Stimulated activated CD8-positive, alpha-beta memory T cell treated with anti-CD3 and anti-CD28 coated beads, Interleukin-4, amount 100 ng/mL, for 48 hours (primary cell): ENCODE measurements at places on chromosomes 1 and 21.

DNA sequence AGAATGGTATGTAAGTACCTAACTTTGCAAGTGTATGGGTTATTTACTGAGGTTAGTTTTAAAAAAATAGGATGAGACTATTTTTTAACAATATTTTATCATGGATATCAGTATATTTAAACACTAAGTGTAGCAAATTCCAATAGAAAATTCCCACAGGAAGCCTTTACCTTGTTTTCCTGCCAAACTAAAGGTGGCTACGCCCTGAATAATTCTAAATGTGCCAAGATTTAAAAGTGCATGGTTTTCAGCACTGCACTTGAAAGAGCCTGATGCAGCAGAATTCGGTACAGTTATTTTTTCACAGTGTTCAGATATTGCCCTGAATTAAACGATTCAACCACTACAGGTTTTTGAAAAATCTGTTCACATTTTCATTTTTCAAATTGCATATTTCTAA, 1622.8 kb upstream of the B3GALT2 start:
- DNase-seq, result no peak

GRCh38 chr1:24713736-24714135, 31.5 kb upstream of the CLIC4 start:
- DNase-seq, result no peak

- no peak for DNase-seq
Measured at GRCh38 chr1:27865821-27866220, 6.5 kb upstream of the THEMIS2 start.

DNA sequence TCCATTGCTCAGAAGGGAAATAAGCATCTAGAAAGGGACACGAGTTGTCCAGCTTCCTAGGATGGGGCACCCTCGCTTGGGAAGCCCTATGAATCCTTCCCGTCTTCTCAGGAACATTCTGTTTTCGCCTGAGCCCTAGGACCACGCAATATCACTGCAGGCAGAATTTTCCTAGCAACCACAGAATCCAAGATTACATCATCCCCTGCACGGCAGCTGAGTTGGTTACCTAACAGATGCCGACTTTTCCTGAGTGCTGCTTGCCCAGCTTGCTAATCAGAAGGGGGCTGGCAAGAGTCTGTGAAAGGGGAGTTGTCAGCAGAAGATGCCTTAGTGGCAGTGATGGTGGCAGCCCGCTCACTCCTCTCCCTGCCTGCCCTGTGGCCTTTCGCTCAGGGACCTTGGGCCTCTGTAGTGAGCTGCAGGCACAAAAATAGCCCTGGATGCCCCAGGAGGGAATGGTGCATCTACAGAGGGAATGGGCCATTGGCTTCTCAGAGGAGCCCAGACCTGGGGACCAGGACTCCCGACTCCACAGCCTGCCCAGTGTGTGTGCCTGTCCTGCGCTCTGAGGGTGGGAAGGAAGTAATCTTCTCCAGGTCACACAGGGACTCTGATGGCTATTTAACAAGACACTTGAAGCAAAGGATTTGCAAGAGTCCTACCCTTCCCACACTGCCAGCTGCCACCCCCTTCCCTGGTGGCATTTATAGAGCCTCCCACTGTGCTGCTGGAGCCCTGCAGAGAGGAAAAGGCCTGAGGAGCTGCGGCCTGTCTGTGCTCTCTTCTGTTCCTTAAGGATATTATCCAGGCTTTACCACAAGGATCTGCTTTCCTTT, 28.9 kb upstream of the CLSTN1 start:
- DNase-seq, result no peak

DNA sequence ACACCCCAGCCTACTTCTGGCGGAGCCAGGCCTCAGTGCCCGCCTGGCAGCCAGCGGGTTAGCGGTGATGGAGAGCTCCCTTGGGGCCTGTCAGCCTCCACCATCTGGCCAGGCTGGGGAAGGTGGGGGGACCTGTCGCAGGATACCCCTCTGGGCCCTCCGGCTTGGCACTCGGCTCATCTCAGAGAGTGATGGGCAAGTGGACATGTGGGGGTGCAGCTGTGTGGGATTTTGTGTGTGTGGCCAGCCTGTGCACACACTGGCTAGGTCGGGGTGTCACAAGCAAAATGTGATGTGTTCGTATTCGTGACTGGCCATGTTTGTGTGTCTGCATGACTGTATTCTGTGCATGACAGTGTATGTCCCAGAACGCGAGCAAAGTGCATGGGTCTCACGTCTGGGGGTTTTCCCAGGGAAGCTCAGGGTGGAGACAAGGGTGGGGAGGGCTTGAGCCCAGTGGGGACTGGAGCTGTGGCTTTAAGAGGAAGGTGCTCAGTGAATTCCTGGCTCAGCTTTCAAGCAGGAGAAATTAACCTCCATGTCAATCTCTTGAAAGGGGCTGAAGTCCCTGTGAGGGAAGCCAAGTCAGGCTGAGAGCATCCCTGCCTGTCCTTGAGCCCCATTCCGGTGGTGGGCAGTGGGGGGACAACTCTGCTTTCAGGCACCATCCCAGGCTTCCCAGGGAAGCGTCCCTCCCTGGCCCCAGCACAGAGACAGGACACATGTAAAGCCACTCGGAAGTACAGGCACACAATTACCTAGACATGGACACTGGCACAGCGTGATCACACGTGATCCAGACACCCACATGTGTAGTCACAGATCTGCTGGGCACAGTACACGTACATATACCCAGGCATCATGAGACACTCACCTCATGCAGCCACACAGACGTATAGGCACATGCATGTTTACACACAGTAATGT, 21.1 kb upstream of the ADGRB2 start:
- DNase-seq, result no peak

- no peak for DNase-seq
Measured at GRCh38 chr1:108117945-108118902, 81.9 kb downstream of the SLC25A24 start.

DNA sequence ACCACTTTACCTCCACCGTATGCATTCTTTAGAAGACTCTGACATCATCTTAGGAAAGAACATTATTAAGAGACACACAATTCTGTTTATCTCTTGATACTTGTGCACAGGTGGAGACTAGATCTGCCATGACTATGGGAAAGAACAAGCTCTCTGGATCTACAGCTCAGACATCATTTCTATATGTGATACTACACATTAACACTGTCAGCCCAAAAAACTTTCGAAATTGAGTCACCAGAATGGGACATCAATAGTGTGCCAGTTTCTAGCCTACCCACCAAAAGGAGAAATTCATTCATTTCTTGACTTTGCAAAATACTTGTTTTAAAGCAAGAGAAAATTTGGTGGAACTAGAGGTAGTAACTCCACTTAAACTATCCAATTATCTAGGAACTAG, 6.0 kb upstream of the EVI5 start:
- DNase-seq, result no peak

- no peak for DNase-seq
Measured at GRCh38 chr1:111958851-111959250, 30.6 kb downstream of the KCND3 start.

GRCh38 chr1:222617367-222617951, 438 bp upstream of the MIA3 start:
- peak; percentile 93 for DNase-seq

GRCh38 chr1:81113688-81114087, 687.0 kb upstream of the ADGRL2 start:
- no peak for DNase-seq

DNA sequence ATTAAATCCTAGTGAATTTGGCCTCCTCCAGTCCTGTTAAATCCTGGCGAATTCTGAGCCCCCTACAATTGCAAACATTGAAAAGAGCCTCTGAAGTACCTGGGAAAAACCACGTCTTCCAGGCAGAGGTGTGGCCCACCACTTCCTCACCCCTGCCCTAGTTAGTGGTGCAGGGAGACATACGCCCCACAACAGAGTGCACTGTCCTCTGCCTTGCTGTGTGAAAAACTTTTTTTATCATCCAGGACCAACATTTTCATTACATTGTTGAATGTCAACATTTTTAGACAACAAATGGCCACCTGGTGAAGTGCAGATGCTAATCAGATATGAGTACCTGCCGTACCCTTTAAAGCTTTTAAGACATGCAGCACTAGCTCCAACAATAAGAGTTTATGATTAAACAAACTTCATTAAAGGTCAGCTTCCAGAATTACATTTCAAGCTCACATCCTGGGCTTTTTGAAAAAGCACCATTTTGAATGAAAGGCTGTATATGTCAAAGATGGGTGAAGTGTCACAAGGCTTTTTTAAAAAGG, 13.6 kb upstream of the TMPRSS2 start:
- DNase-seq, result no peak

DNA sequence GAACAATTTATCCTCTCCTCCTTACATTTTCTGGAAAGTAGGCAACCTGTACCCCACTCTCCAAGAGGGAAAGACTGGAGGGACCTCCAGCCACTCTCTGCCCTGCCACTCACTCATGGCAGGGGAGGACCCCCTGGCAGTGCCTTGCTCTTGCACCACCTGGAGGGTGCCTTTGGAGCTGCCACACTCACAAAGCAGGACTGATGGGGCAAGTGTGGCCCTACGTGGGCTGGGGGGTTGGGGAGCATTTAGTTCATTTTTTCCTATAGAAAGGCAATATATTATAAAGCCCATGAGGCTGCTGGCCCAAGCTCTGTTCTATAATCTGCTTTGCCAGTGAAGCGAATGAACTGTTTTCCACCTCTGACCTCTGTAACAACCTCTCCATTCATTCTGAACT, 50.3 kb downstream of the GPR161 start:
- DNase-seq, result no peak

- DNase-seq, result no peak
Measured at GRCh38 chr1:201422436-201423030, 1.0 kb upstream of the TNNI1 start.

GRCh38 chr1:66396212-66396890, 137.6 kb upstream of the SGIP1 start:
- DNase-seq, result no peak

DNA sequence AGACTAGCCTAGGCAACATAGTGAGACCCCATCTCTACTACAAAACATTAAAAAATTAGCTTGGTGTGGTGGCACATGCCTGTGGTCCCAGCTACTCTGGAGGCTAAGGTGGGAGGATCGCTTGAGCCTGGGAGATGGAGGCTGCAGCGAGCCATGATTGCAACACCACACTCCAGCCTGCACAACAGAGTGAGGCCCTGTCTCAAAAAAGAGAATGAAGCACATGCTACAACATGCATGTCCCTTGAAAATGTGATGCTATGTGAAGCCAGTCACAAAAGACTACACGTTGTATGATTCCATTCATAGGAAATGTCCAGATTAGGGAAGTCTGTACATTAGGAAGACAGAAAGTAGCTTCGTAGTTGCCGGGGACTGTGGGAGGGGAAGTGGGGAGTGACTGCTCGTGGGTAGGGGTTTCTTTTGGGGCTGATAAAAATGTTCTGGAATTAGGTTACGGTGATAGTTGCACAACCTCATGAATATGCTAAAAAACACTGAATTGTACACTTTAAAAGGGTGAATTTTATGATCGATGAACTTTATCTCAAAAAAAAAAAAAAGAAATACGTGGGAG, 202.1 kb downstream of the KAZN start:
- DNase-seq, result no peak

DNA sequence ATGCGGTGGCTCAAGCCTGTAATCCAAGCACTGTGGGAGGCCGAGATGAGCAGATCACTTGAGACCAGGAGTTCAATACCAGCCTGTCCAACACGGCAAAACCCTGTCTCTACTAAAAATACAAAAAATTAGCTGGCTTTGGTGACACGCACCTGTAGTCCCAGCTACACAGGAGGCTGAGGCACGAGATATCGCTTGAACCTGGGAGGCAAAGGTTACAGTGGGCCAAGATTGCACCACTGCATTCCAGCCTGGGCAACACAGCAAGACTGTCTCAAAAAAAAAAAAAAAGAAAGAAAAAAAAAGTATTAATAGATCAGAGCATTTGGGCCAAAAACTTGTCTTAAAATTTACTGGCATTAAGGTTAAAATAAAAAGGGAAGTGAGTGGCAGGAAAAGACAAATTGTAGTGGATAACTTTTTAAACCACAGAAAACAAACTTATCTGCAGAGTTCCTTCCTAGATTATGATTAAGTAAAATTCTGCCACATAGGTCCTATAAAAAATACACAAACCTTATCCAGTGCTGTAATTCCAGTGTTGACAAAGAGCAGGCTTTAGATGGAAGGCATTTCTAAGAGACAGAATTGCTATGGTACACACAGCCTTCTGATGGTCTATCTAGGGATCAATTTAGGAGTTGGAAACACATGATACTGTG, 53.3 kb downstream of the EIF4G3 start:
- DNase-seq, result no peak

DNA sequence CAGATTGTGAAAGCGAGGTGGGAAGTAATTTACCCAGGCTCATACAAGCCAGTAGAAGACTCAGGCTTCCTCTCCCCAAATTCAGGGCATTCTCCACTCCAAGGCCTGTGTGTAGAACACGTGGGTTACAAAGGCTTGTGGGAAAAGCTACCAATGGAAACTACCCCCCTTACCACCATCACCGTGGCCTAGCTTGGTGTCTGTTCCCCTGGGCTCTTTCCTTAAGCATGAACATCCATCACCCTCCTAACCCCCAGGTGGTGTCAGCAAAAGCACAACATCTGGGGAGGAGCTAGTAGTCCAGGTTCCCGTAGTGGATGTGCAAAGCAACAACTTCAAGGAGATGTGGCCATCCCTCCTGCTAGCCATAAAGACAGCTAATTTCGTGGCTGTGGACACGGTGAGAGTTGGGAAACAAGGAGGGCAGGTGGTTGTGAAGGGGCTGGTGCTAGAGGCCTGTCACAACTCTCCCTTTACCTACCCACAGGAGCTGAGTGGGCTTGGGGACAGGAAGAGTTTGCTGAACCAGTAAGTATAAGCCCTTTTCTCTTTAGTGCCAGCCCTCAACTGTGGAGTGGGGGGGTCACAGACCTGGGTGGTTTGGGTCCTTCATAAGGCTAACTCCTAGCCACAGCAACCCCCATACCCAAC, 701 bp upstream of the MUTYH start:
- DNase-seq, result peak; percentile 50

DNA sequence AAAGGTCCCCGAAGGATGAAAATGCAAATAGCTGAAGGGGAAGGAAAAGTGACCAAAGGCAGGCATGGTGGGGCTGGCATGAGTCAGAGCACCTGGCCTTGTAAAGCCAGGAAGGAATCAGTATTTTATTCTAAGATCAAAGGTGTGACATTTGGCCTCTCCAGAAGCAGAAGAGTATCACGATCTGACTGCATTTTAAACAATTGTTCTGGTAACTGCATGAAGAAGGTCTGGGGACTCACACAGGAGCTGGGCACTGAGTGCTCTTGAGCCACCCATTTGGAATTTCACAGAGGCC, 23.2 kb downstream of the MAB21L3 start:
- DNase-seq, result no peak

DNA sequence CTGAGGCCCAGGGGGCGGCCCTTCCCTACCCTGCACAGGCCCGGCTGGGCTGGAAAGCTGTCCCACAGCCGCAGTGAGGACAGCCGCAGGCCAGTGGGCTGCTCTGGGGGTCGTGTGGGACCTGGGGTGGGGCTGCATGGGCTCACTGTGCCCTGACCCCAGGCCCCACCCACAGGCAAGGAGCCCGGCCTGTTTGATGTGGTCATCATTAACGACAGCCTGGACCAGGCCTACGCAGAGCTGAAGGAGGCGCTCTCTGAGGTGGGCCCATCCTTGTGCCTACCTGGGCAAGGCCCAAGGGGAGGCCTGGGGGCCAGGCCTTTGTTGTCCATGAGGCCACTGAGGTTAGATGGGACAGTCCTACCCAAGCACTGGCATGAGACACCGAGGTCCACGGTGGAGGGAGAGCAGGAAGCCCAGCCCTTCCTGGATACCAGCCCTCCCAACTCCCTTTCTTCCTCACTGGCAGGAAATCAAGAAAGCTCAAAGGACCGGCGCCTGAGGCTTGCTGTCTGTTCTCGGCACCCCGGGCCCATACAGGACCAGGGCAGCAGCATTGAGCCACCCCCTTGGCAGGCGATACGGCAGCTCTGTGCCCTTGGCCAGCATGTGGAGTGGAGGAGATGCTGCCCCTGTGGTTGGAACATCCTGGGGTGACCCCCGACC, 1.4 kb upstream of the GJC2 start:
- DNase-seq, result no peak

GRCh38 chr1:24694380-24694843, 50.8 kb upstream of the CLIC4 start:
- DNase-seq, result no peak
